Caco-2 (cell line): ENCODE measurements at places on chromosomes 6 and 20. TPM values are rescaled to one million over a fixed set of nuclear protein-coding genes. Genes with fewer than 3 reads are reported as not detected.

GRCh38 chr6:158677906-158678578 lies 28.2 kb downstream of the SYTL3 start:
- H3K4me1 ChIP-seq, result no peaks in the 10 kb centered on the region
- no peak for DNase-seq
- no peaks in the 10 kb centered on the region for H3K27me3 ChIP-seq

Gene CGA
- total RNA-seq, result not detected in 2 replicates

GRCh38 chr20:33162313-33162712 lies 5.6 kb upstream of the BPIFA2 start:
- H3K27me3 ChIP-seq, result no peaks in the 10 kb centered on the region
- H3K4me3 ChIP-seq, result no peak overlapping the region
- no peak for DNase-seq
- H3K27ac ChIP-seq, result no peak overlapping the region
- H3K4me1 ChIP-seq, result no peaks in the 10 kb centered on the region

Gene ANKEF1
- 3.7 and 3.9 TPM in 2 replicates for total RNA-seq

Gene CCNC
- 93.1 and 94.6 TPM in 2 replicates for total RNA-seq

- H3K27me3 ChIP-seq, result no peaks in the 10 kb centered on the region
- H3K4me3 ChIP-seq, result no peak overlapping the region
- peaks cover 3% of the 10 kb centered on the region; the same call in 1 of the 2 replicates for H3K36me3 ChIP-seq
- no peak overlapping the region for H3K27ac ChIP-seq
Measured at GRCh38 chr20:13736436-13737191, 48.1 kb downstream of the ESF1 start.

DNA sequence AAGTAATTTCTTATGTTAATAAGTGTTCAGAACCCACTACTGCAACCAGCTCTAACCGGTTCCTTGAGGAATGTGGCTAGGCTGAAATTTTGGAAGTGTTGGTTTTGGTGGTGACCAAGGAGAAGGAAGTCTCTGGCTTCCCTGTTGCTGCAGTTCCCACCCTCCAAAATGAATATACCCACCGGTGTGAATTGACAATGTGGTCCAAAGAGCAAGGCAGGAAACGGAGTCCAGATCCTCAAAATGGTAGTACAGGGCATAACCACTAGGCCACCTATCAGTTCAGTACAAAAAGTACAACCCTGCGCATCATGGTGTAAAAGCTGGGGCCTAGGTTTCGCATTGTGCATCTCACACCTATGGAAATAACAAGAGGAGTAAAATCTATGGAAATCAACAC lies 2.8 kb downstream of the ADNP start:
- DNase-seq, result no peak
- no peaks in the 10 kb centered on the region for H3K27me3 ChIP-seq
- H3K4me1 ChIP-seq, result peaks cover 39% of the 10 kb centered on the region
- H3K27ac ChIP-seq, result no peak overlapping the region

GRCh38 chr20:5145365-5146098 lies 18.7 kb downstream of the CDS2 start:
- H3K4me1 ChIP-seq, result peaks cover 12% of the 10 kb centered on the region
- H3K36me3 ChIP-seq, result no peaks in the 10 kb centered on the region
- H3K27me3 ChIP-seq, result no peaks in the 10 kb centered on the region
- no peak overlapping the region for H3K4me3 ChIP-seq
- no peak for DNase-seq
- no peak overlapping the region for H3K27ac ChIP-seq

DNA sequence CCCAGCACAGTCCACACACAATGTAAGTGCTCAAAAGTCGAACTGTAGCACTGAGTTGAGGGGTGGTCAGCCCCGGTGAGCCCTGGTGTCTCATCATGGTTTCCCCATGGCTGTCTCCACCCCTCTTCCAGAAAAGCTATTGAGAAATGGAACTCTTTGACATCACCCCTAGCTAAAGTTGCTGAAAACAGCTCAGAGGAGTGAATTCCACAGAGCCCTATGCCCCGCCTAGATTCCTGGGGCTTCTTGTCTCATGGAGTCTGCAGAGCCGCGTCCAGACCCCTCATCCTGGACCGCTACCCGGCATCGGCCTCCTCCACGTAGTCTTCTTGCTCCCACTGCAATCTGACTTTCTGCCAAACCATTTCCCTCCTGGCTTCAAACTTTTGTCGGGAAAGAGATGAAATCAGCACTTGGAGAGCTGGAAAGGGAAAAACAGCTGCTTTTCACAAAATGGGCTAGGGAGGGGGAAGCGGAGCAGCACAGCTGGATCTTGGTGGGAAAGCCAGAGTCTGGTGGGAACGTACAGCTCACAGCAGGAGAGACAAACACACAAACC lies 132.2 kb downstream of the SNX5 start:
- H3K27me3 ChIP-seq, result no peaks in the 10 kb centered on the region
- H3K4me3 ChIP-seq, result no peak overlapping the region
- no peaks in the 10 kb centered on the region for H3K4me1 ChIP-seq

DNA sequence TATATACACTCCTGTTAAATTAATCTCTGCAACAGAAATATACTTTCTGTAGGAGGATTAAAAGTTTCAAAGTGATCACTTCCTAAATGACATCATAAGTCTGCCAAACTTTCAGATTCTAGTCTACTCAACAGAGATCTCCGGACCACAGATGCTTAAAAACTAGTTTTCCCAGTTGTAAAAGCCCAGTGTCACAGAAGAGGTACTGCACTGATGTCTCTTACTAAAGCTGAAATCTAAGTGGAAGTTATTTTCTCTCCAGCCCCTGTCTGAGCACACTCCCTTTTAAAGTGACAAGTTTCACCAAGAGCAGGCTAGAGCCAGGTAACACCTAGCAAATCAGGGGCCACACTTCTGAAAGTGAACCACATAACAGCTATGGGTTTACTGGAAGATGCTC lies 71.6 kb upstream of the DST start:
- no peak overlapping the region for H3K4me3 ChIP-seq
- H3K27ac ChIP-seq, result no peak overlapping the region
- H3K4me1 ChIP-seq, result peaks cover 55% of the 10 kb centered on the region
- H3K36me3 ChIP-seq, result no peaks in the 10 kb centered on the region
- no peaks in the 10 kb centered on the region for H3K27me3 ChIP-seq
- no peak for DNase-seq

GRCh38 chr20:58839474-58839874 lies 11.2 kb downstream of the GNAS-AS1 start:
- peak; percentile 86 for DNase-seq
- no peaks in the 10 kb centered on the region for H3K36me3 ChIP-seq
- no peak overlapping the region for H3K27ac ChIP-seq
- H3K27me3 ChIP-seq, result no peaks in the 10 kb centered on the region; the same call in none of the 2 replicates
- H3K4me3 ChIP-seq, result peak overlapping the region; percentile 26

DNA sequence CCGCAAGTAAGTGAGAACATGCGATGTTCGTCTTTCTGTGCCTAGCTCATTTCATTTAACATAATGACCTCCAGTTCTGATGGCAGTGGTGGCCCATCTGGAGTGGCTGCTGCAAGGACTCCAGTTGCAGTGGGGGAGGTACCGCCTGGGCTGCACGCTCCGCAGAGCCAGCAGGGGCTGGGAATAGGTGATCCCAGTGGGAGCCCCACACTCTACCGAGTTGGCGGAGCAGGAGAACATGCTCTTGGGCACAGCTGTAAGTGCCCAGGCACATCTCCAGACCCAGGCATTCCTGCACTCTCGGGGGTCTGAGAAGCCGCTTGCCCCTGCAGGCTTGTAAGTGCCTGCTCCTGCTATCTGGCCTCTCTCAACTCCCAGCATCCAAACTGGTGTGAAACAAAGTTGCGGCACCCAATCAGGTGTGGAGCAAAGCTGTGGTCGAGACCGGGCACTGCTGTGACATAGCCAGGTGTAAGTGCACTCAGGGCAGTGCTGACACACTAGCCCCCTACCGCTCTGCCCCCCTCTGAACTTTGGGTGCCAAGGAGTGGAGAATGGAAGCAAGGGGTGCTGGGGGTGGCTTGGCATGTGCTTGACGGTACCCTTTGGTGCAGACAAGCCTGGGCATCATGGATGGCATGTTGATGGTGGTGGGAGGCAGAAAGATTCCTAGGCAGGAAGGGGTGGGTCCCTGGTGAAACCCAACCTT lies 130.2 kb downstream of the HTR1B start:
- H3K27ac ChIP-seq, result no peak overlapping the region
- no peaks in the 10 kb centered on the region for H3K27me3 ChIP-seq
- H3K36me3 ChIP-seq, result no peaks in the 10 kb centered on the region
- no peak for DNase-seq
- no peak overlapping the region for H3K4me3 ChIP-seq

Gene MYH7B
- 1.9 and 2.5 TPM in 2 replicates for total RNA-seq

DNA sequence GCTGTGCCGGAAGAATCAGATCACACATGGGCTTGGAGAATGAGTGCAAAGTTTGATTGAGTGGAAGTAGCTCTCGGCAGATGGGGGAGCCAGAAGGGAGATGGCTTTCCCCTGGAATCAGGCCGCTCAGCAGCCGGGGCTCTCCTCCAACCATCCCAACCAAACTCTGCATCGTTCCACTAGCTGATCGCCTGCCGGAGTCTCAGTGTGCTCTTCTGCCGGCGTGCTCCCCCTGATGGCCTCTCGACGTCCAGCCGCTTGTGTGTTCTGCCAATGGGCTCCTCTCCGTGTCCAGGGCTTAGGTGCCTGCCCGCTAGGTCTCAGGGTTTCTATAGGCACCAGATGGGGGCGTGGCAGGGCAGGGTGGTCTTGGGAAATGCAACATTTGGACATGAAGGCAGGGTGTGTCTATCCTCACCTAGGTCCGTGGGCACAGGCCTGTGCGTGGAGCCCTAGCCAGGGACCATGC lies 4.9 kb upstream of the BIRC7 start:
- H3K4me1 ChIP-seq, result peaks cover 52% of the 10 kb centered on the region
- DNase-seq, result no peak
- no peaks in the 10 kb centered on the region for H3K36me3 ChIP-seq
- H3K27me3 ChIP-seq, result no peaks in the 10 kb centered on the region
- H3K27ac ChIP-seq, result no peak overlapping the region
